ENCODE measurements at places on chromosomes 4 and X.
A peak's percentile ranks its signal among the peaks of the same experiment; 100 is the strongest.

GRCh38 chrX:74536832-74537371, 77.5 kb downstream of the RLIM start:
- no peak for DNase-seq

DNA sequence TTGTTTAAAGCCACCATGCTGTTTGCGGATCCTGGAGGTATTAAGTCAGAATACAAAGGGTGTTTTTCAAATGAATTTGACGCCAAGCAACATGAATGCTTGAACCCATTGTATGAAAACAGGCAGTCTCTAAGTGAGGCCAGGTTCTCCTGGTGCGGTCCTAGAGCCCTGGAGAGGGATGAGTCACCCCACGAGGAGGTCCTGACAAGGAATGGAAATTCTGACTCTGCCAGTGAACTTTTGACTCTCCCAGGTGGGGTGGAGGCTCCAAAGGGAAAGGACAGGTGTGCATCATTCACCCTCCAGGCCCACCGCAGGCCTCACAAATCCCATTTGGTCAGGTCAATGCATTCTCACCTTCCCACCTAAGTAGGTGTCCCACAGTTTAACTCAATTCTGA, 1.5 kb downstream of the TRIM2 start:
- DNase-seq = no peak

- DNase-seq = no peak
Observed at GRCh38 chrX:27890611-27891010, 82.8 kb downstream of the MAGEB10 start.

- peak; percentile 81 for DNase-seq
Observed at GRCh38 chr4:39446842-39447573, 11.7 kb downstream of the RPL9 start.

DNA sequence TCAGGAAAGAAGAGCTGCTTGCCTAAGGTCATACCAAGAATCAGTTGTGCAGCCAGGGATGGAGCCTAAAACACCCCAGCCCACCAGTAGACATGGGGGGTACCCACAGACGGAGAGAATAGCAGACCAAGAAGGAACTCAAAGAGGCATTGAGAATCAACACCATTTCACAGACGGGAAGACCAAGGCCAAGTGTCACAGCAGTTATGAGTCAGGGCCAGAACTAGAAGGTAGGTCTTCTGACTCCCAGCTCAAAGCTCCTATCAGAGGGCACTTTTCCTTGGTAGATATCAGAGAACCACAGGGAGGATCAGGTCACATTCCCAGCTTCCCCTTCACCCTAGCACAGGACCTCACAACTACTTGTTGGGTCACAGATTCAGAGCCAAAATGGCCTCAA, 14.5 kb downstream of the OTUD5 start:
- DNase-seq = no peak

- DNase-seq = no peak
Observed at GRCh38 chrX:11704725-11705495, 39.2 kb upstream of the ARHGAP6 start.

DNA sequence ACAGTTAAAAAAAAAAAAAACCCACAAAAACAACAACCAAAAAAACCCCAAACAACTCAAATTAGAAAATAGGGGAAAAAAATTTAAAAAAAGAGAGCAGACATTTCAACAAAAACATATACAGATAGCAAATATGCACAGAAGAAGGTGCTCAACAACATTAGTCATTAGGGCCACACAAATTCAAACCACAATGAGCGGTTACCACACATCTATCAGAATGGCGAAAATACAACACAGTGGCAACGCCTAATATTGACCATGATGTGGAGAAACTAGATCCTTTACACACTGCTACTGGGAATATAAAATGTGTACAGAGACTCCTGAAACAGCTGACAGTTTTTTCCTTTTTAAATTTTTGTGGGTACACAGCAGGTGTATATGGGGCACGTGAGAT, 19.4 kb downstream of the LYAR start:
- no peak for DNase-seq

DNA sequence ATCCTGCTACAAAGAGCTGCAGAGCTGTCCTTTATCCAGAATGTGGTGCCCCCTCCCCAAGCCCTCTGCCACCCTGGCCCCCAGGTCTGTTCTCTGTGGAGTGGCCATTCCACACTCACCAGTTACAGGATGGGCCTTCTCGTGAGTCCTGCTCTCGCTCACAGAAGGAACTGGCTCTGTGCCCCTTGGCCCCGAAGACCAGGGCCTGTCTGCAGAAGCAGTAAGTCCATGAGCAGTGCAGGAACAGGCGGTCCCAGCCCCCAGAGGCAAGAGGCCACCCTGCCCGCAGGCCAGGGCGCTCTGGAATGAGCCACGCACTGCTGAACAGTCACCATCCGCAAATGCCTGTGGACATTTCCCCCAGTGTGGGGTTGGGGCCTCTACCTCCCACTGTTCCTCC, 92.2 kb downstream of the DCTD start:
- DNase-seq = no peak

- DNase-seq = peak; percentile 45
Observed at GRCh38 chr4:147749811-147750321, 18.0 kb downstream of the ARHGAP10 start.

DNA sequence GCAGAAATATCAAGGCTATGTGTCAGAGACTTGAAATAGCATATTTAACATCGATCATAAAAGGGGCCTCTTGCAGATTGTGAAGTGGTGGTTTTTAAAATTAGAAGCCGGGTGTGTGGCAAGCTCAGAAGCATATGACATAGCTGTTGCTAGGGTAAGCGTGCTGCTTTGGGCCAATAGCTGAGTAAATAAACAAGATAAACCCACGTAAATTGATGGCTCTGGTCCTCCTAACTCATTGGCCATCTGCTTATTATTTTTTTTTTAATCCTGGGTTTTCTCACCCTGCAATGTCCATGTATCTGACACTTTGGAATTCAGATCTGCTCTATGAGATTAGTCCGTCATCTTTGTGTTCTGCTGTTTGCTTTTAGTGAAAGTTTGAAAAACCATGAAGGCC, 32.6 kb upstream of the STOX2 start:
- no peak for DNase-seq

- DNase-seq = no peak
Observed at GRCh38 chr4:145583191-145584055, 35.8 kb upstream of the MMAA start.

DNA sequence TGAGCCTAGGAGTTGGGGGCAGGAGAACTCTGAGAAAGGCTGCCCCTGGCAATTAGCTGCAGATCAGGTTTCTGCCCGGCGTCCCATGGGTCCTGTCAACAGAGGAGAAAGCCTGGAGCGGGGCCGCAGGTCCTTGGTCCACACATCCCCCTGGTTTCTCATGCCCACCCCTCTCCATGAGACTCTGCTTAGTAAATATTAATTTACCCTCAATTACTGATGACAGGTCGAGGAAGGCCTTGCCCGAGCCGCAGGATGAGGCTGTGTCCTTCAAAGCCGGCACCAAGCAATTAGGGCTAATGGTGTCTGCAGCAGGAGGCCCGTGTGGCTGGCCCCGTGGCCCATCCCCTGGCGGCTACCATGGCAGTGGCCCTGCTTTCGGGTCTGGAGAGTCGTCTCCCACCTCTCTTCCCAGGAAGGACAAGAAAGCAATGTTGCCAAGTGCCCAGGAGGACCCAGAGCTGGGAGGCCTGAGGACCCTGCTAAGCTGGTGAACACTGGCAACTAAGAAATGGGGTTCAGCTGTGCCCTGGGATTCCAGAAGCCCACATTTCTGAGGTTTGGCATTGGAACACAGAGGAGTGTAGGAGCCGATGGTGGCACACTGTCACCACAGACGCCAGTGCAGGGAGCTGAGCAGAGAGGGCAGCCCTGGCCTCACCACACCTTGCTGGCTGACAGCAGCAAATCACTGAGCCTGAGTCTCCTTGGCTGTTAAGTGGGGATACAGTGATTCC, 114.6 kb downstream of the CPZ start:
- DNase-seq = no peak

GRCh38 chr4:137738375-137738990, 206.2 kb upstream of the PCDH18 start:
- DNase-seq = no peak

- DNase-seq = no peak
Observed at GRCh38 chr4:165814256-165815020, 58.6 kb upstream of the TLL1 start.

DNA sequence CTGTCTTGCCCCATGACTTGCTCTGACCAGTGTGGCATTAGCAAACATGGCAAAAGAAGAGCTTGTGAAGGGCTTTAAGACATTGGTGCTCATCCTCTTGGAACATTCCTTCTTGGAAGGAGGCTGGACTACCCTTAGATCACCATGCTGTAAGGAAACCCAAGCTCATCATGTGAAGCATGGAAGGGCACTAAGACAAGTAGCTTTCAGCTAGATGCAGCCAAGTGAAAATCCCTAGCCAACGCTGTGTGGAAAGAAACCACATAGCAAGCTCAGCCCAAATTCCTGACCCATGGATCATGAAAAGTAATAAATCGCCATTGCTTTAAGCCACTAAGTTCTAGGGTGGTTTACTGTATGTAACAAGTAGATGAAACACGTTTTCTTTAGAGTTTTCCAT, 12.4 kb upstream of the PACRGL start:
- DNase-seq = no peak

DNA sequence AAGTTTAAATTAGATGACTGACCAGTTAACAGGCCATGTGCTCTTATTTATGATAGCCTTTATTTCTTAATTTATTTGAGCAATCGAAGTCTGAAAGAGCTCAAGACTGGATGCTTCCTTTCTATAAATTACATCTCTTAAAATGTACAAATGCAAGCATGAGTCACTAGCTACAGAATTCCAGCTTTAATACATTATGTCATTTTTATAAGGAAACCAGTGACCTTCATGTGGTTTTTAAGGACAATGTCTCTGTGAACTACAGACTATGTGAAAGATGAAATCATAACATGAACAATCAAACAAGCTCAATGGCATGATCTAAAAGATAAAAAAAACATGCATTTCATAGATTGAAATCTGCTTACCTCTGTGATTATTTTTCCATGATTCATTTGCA, 15.4 kb downstream of the HTR2C start:
- no peak for DNase-seq

DNA sequence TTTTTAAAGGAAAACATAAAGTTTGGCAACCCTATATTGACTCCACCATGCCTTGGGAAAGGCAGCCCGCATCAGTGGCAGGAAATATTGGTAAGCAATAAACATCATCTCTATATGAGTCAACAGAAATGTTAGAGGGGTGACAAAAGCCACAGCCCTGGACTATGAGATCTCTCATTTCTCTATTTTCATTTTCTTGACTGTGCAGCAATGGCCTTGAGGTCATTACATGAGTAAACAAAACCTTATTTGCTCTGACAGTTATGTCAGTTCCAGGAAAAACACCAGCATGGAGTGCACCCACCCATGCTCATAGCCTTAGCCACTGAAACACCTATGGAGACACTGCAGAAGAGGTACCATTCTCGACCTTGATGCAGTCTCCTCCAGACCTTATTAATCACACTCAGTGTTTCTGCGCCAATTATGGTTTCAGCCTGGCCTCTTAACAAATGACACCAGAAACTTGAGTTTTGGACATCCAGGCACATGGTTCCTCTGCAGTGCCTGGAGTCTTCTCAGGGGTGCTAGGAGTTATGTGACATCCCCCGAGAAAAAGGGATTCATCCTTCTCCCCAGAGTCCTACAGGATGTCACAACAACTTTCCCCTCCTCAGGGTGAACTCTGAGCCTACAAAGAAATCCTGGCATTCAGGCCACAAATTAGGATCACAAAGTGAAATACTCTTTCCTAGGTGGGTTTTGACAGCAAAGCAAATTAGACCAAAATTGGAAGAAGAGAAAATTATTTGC, 16.0 kb upstream of the HPGD start:
- DNase-seq = peak; percentile 43

DNA sequence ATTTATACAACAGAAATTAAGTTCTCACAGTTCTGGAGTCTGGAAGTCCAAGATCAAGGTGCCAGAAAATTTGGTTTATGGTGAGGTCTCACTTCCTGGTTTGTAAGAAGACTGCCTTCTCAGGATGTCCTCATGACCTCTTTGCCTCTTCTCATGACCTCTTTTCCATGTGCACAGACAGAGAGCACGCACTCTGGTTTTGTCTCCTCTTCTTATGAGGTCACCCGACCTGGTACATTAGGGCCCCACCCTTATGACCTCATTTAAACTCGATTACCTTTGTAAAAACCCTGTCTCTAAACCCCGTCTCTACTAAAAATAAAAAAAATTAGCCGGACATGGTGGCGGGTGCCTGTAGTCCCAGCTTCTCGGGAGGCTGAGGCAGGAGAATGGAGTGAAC, 155.9 kb downstream of the KIT start:
- no peak for DNase-seq

GRCh38 chrX:70016513-70016912, 33.2 kb downstream of the AWAT2 start:
- DNase-seq = no peak

GRCh38 chrX:16853537-16853936, 16.6 kb downstream of the RBBP7 start:
- DNase-seq = no peak

- DNase-seq = no peak
Observed at GRCh38 chrX:54043056-54043455, 1.2 kb downstream of the PHF8 start.

DNA sequence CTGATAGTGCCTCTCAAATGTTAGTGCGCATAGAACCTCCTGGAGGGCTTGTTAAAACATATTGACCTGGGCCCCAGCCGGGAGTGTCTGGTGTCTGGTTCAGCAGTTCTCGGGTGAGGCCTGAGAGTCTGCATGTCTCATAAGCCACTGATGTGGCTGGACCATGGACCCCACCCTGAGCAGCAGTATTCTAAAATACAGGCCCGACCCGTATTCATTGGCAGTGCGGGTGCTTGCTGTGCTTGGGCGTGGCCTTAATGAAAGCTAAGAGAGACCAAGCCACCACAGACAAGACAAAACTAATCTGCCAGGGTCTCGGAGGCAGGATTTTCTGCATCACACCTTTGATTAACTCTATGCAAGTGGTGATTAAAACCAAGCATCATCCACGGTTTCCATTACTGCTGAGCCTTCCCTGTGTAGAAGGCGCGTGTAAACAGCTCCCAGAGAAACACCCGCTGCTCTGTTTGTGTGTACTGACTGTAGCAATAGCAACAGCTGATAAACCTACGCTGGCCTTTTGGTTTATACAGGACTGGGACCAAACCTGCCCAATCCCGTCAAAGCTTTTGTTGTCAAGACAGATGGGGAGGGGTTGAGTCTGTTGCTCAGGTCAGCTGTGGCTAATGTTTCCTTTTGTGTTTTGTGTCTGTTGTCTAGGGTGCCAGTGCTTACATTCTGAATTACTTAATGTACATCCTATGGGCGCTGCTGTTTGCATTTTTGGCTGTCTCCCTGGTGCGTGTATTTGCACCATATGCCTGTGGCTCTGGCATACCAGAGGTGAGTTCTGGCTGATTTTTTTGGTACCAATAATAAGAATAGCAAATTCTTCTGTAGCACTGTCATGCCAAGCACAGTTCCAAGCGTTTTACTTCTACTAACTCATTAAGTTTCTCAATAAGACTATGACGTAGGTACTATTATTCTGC, 40.8 kb downstream of the CLCN4 start:
- no peak for DNase-seq

GRCh38 chrX:79094075-79094832, 50.2 kb upstream of the GPR174 start:
- no peak for DNase-seq

- DNase-seq = no peak
Observed at GRCh38 chr4:59553721-59554091, 1646.4 kb upstream of the ADGRL3 start.

GRCh38 chr4:123741906-123742305, 345.3 kb downstream of the SPRY1 start:
- DNase-seq = no peak

All from GM20000 (cell line).